ENCODE measurements at places on chromosomes 6 and 20.

DNA sequence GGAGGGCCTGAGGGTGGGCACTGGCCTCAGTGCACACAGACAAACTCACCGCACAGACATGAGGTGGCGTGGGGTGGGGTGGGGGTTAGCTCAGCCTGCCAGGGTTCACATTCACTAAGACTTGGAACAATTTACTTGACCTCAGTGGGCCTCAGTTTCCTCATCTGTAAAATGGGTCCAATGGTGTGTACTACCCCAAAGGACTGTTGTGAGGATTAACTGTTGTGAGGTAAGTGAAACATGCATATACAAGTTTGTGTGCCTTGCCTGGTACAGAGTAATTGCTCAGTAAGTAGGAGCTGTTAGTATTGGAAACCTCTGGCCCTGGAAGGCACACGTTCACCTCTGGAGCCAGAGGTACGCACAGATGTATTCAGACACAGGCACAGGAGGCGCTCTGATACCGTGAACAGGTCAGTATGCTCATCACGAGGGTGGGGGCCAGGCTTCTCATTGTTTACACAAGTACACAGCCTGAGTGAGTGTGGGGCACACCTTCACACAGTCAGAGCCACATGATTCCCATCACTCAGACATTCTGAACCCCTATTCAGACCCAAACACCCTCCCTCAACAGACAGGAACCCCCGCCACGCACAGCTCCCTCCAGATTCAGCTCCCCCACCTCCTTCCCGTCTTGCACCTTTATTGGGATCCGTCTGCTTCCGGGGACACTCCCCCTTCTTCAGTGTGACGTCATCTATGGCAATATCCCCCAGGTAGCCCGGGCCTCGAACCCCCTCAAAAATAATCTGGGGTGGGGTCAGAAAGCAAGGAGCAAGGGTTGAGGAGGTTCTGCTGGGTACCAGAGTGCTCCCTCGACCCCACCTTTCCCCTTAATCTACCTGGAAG lies 59.9 kb downstream of the MDGA1 start:
- DNase-seq: no peak

DNA sequence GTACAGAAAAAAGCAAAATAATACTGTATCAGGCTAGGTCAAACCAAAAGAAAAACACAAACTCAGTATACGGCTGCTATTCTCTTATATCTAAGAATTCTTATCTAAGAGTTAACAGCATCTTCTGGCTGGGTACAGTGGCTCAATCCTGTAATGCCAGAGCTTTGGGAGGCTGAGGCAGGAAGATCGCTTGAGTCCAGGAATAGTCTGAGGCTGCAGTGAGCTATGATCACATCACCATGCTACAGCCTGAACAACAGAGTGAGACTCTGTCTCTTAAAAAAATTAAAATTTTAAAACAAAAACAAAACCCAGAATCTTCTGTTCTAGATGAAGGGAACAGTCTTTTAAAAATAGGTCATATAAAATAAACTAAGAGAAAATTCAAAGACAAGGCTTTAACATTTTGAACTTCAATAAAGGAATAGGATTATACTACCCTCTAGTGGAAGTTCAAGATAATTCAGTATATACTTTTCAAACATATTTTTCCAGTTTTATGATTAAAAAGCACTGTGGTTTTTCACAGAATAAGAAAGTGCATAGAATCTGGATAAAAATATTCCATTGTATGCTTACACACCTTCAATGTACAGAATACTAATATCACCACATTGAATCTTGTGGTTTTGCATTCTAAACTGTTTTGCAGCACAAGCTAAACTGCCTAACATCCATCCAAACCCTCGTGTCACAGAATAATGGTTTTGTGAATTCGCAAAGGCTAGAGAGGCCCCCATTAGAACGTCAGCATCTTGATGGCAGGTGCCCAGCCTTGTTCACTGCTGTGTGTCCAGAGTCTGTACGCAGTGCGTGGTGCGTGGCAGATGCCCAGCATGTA lies 39.3 kb downstream of the DTNBP1 start:
- no peak for DNase-seq

- DNase-seq: no peak
These were observed 44.3 kb downstream of the TPD52L1 start for GRCh38 chr6:125197795-125198269.

- no peak for DNase-seq
These were observed 15.8 kb downstream of the TUBB2B start for GRCh38 chr6:3211681-3212080.

- no peak for DNase-seq
These were observed 20.3 kb upstream of the KCNK16 start for GRCh38 chr6:39342692-39343395.

- DNase-seq: no peak
These were observed 62.2 kb downstream of the KCNB1 start for GRCh38 chr20:49420292-49420691.

GRCh38 chr20:10306440-10307358 lies 88.1 kb downstream of the SNAP25 start:
- no peak for DNase-seq

GRCh38 chr6:17448165-17448564 lies 54.8 kb downstream of the CAP2 start:
- DNase-seq: no peak

DNA sequence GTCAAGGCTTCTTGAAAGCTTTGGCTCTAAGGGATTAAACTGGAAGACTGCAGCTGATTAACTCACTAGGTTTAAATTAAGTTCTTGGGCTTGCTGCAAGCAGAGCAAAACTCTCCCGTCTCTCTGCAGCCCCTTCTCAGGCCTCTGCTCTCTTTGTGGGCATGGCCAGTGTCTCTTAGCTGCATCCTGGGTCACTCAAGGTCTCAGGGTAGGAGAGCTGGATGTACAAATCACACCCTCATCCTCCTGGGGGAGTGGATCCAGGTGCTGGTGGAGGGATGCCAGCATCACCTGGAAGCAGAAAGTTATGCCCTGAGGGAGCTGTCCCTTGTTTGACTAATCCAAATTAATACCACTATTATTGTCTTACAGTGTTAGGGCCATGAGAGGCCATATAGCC lies 35.8 kb downstream of the GCM1 start:
- no peak for DNase-seq

DNA sequence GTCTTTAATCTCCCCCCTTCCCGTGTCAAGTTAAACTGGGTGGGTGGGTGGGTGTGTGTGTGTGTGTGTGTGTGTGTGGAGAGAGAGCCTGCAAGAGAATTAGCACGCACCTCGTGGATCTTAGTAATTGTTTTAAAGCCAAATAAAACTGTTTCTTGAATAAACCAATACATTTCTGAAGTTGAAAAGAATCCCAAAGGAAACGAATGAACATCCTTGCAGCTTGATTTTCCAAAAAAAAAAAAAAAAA lies 381 bp upstream of the BICRAL start:
- no peak for DNase-seq
